ENCODE measurements at places on chromosomes 3 and 15.

DNA sequence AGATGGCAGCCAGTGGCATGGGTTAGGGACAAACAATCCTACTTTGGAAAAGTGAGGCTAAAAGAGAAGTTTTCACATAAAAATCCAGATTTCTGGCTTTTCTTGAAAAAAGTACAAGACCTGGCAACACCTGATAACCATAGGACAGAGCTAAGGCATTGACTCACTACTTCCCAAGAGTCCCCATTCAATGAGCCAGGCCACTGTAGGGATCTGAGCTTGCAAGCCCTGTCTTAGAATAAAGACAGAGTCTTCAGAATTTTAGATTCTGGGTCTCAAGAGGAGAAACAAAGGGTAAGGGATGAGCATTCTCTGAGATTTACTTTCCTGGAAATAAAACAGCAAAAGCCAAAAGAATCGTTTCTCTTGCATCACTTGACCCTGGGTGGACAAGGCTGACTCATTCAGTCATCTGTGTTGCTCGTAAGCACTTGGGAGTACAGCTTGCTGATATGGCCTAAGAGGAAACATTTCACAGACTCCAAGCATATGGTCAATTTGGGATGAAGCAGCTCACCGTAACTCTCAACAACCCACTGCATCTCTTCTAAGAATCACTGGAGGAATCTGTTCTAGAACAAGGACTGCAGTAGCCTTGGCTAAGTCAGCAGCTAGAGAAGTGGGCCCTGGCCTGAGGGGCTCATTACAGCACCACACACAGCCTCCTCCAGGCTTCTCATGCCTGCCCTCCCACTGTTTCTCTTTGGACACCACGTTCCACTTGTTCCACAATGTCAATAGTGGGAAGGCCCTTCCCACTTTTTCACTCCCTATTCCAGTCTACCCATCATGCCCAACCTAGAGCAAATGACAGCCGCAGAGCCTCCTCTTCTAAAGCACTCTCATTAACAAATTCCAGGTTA lies 86.2 kb downstream of the RFTN1 start:
- DNase-seq: peak; percentile 88

- no peak for DNase-seq
Observed at GRCh38 chr3:192410684-192410960, 316.7 kb downstream of the FGF12 start.

DNA sequence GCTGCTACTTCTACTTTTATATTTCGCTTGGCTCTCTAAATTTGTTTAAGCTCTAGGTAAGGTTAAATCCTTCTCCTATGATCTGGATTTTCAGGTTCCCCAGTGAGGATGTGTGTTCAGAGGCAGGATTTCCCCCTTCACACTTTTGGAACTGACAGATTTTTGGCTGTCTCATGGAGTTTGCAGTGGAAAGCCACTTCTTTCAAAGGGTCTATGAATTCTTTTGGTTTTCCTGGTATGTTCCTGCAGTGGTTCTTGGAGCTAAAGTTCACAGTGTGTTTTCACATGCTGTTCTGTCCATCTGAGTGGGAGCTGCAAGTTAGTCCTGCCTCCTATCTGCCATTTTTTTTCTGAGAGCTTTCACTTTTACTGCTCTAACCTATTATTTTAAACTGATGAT lies 21.6 kb upstream of the TIGIT start:
- peak; percentile 58 for DNase-seq

- DNase-seq: no peak
Observed at GRCh38 chr3:10328460-10329071, 7.7 kb upstream of the SEC13 start.

- no peak for DNase-seq
Observed at GRCh38 chr15:41334293-41335120, 1.8 kb downstream of the NUSAP1 start.

DNA sequence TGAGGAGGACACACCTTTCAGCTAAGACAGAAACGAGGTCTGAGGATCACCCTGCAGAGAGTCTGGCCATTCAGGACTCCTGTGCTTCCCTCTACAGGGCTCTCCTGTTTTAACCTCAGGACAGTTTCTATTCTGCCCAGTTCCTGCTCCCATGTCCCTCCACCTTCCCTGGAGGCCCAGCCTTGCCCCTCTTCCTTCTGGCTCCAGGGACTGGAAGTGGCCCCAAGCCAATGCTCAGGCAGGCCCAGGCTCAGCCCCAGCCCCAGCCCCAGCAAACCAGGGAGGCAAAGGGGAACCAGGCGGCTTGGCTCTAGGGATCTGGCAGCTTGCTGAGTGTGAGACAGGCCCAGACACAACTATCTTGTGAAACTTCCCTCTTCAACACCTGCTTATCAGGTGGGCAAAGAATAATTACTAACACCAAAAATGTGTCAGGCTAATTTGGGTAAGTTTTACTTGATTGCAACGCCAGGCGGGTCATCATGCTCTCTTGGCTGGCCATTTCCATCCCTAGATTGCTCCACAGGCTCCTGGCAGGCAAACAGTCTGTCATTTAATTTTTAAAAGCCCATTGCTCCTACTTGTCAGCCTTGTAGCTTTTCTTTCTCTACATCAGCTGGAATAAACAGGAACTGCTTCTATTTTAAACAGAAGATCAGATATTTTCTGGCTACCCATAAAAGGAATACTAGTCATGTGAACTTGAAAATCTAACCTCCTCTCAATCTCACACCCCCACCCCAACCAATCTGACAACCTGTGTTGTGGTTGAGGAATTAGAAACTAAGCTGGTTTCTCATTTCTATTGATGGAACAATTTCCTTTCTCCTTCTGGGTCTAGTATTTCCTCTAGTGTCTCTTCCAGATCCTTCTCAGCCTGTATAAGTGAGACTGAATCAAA lies 33.5 kb downstream of the UPK1B start:
- no peak for DNase-seq

DNA sequence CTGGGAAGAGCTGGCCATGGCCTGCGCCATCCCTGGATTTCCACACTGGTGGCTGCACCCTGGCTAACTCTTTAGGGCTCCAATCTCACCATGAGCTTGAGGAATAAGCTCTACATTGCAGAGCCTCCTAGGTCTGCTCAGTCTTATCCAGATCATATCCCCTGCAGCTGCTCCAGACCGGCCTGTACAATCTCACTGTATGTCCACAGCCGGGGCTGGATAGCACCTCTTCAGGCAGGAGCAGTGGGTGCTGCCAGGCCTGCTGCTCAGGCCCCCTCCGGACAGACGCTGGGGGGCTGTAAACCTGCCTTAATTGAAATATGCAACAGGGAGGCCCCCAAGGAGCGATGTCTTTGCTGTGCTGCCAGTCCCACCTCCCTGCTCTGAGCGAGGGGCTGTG lies 15.6 kb downstream of the INSYN1 start:
- DNase-seq: no peak

GRCh38 chr15:42139596-42139995 lies 16.8 kb downstream of the PLA2G4F start:
- no peak for DNase-seq

DNA sequence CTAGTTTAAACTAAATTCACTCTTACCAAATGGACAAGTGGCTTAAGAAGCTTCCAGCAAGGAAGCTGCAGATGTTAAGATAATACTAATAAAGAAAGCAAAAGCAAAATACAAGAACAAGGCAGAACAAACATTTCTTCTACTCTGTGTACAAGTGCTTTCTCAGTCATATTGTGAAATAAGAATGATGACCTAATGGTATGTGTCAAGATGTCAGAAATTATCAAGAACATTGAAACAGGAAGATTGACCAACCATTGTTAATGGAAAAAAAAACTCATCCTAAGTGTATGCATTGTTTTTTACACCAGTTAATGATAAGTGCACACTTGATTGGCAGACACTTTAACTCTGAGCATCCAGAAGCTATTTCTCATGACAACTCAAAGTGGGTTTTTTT lies 65.4 kb upstream of the P2RY1 start:
- no peak for DNase-seq

DNA sequence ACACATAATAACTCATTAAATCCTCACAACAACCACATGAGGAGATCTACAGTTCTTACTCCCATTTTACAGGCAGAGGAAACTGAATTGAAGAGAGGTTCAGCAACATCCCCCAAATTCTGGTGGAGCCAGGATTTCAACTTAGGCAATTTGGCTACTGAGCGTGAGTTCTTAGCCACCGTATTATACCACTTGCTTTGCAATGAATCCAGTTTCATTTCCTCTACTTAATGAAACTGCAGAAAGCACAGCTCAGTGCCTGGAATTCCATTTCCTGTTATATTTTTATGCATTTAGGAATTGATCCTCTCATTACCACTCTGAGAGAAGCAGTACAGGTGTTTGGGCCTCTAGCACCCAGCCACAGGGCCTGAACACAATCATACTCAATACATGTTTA lies 4.3 kb downstream of the ZNF860 start:
- DNase-seq: no peak

DNA sequence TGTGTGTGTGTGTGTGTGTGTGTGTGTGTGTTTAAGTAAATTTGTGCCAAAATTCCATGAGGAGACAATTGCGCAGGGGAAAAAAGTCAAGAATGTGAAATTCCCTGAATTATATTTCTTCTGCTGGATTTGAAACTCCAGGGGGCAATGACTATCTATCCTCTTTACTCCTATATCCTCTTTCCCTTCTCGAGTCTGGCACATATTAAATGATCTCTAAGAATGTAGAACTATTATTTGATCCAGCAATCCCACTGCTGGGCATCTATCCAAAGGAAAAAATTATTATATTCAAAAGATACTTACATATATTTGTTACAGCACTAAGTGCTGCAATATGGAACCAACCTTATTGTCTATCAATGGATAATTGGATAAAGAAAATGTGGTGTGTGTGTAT lies 350.1 kb upstream of the ADAMTS9 start:
- no peak for DNase-seq

GRCh38 chr3:195123281-195123691 lies 147.7 kb downstream of the XXYLT1 start:
- DNase-seq: no peak

GRCh38 chr3:71759401-71759800 lies 5.7 kb downstream of the GPR27 start:
- no peak for DNase-seq

GRCh38 chr15:96343113-96344059 lies 12.9 kb downstream of the NR2F2 start:
- DNase-seq: peak; percentile 44

GRCh38 chr3:5006755-5007202 lies 27.5 kb downstream of the BHLHE40 start:
- DNase-seq: no peak

DNA sequence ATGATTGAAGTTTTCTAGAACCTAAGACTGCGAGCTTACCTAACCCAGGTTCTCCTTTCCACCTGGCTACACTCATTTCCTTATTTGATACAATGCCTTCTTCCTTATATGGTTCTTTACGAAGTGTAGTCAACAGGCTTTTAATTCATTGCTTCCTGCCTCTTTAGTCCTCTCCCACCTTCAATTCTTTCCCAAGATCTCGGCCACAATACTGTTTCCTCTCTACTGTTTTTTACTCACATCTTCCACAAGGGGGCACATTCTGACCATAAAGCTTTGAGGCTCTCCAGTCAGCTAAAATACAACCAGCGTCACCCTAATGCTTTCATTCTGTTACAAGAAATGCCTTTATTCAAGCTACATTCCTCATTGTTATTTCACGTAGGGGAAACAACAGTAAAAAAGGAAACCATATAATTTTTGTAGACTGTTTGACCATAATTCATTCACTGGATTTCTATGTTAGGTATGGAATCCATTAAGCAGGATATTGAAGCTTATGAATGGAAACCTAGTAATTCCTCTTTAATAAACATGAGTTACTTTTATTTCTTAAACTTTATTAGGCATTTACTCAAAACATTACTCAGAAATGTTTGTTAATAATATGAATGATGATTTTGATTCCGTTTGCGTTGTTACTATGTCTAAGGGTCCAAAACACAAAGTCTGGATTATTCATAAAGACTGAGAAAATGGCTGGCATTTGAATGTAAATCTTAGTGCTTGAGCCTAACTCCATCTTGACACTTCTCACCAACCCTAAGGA lies 29.5 kb upstream of the VEPH1 start:
- DNase-seq: peak; percentile 93

DNA sequence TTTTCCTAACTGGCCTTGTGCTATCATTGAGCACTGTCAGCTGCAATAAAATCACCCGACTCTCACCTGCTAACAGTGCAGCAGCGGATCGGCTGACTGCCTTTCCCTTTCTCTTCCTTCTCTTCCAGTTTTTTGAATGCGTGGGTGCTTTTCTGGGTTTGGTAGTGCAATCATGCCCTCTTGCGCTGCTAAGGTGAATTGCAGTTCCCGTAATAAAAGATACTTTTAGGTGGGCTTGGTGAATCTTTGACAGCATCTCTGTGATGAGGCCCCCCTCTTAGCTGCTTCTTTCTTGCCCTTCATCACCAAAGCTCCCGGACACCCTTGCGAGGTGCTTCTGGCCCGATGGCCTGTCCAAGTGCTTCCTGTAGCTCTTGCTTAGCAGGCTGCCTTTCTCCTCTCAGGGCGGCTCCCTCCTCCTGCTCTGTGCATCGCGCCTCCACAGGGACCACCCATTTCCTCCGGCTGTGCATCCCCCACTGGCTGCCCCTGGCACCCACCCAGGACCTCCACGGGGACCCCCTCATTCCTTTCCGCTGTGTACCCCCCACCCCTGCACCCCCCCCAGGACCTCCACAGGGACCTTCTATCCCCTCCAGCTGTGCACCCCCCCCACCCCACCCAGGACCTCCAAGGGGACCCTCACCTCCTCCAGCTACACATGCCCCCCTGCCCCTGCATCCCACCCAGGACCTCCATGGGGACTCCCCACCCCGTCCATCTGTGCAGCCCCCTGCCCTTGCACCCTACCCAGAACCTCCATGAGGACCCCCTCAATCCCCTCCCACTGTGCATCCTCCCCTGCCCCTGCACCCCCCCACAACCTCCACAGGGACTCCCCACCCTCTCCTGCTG lies 50.8 kb upstream of the RPL32 start:
- DNase-seq: peak; percentile 57

DNA sequence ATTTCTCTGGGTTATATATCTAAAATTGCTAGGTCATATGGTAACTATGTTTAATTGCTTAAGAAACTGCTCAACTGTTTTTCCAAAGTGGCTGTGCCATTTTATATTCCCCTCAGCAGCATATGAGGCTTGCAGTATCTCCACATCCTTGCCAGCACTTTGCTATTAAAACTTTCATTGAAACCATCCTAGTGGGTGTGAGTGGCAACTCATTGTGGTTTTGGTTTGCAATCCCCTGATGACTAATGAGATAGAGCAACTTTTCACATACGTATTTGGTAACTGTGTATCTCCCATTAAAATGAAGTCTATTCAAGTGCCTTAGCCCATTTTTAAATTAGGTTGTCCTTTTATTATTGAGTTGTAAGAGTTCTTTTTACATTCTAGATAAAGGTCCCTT lies 17.3 kb downstream of the KPNA1 start:
- peak; percentile 90 for DNase-seq
